Right cardiac atrium (tissue), 5 donors: ENCODE measurements at places on chromosomes 13 and 19. TPM values are rescaled to one million over a fixed set of nuclear protein-coding genes. Genes with fewer than 3 reads are reported as not detected.

- no peak for DNase-seq
Measured at GRCh38 chr19:45911291-45911690, 3.3 kb downstream of the NANOS2 start.

DNA sequence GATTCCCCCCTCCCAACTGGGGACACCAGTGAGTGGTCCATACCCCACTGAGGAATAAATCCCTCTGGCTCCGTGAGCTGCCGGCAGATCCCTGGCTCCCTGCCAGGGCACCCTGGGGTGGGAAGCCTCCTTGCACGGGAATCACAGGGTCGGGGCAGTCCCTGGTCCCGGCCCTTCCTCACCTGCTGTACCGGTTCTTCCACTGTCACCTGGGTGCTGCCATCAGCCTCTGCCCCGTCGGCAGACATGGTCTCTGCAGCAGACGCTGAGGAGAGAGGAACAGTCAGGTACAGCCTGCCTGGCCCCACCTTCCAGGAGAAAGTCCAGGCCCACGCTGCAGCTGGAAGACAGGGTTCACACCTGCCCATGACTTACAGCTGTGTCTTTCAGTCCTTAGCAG lies 6.3 kb downstream of the PLIN3 start:
- DNase-seq: no peak

DNA sequence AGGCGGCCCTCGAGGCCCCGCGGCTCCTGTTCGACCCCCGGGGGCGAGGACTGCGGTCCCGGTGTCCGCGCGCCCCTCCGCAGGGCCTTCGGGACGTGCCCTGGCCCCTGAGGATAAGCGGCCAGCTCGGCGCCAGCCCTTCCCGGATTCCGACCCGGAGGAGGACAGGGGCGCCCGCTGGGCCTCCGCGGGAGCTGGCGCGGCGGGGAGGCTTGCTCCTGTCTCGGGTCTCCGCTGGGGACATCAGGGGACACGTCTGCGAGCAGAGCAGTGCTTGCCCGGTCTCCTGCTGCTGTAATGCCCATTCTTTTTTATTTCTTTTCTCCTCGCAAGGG lies 829 bp downstream of the B3GLCT start:
- DNase-seq: peak; percentile 85

DNA sequence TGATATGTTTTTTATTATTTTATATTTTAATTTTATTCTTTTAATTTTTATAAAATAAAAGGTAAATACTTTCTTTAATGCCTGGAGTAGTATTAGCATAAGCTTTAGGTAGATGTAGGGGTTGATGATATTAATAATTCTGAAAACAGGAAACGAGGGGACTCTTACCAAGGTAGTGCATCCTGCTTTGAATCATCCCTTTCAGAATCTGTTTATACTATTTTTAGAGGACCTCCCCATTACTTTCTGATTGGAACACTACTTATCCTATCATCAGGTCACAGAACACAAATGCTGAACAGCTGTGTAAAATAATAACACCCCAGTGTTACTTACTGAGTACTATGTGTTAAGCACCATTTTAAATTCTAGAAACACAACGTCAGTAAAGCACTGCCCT lies 27.3 kb downstream of the COG6 start:
- no peak for DNase-seq

DNA sequence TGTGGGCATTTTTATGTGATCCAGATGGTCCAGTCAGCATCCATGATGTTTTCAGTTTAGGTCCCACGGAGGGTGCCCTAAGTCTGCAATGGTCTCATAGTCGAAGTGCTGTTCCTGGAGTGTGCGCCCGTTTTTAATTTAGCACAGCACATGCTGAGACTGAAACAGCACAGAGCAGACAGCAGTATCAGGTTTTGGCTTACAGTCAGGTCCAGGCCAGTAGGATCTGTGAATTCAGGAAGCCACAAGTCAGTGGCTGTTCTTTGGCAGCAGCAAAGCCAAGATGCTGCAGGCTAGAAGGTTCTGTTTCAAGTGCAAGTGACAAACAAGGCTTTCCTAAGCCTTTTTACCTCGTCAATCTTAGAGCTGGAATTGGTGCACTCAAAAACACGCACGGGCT lies 18.3 kb downstream of the FBXO27 start:
- no peak for DNase-seq

- DNase-seq: no peak
Measured at GRCh38 chr13:103044056-103044455, 22.2 kb downstream of the SLC10A2 start.

DNA sequence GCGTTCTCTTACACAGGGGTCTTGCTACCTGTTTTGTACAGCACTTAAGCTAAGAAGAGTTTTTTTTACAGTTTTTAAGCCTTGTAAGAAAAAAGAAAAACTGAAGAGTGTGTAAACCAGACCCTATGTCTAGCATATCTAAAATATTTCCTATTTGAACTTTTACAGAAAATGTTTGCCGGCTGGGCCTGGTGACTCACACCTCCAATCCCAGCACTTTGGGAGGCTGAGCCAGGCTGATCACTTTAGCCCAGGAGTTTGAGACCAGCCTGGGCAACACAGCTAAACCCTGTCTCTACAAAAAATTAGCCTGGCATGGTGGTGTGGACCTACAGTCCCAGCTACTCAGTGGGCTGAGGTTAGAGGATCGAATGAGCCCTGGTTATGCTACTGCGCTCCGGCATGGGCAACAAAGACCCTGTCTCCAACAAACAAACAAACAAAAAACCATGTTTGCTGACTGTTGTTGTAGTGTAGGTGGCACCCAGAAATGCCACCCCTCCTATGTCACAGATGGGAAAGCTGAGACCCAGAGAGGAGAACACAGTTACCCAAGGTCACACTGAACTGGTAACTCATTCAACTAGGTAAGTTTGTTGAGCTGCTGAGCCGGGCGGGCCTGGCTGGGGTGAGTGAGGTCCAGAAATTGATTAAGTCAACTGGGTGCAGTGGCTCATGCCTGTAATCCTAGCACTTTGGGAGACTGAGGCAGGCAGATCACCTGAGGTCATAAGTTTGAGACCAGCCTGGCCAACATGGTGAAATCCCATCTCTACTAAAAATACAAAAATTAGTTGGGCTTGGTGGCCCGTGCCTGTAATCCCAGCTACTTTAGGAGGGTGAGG lies 1.9 kb upstream of the VASP start:
- peak; percentile 21 for DNase-seq

GRCh38 chr13:49044836-49045235 lies 69.1 kb downstream of the FNDC3A start:
- no peak for DNase-seq

GRCh38 chr13:26037302-26037701 lies 14.5 kb downstream of the SHISA2 start:
- no peak for DNase-seq

GRCh38 chr19:2491130-2491801 lies 15.3 kb downstream of the GADD45B start:
- DNase-seq: no peak

GRCh38 chr19:58346961-58347929 lies 6.0 kb downstream of the A1BG start:
- DNase-seq: peak; percentile 85

DNA sequence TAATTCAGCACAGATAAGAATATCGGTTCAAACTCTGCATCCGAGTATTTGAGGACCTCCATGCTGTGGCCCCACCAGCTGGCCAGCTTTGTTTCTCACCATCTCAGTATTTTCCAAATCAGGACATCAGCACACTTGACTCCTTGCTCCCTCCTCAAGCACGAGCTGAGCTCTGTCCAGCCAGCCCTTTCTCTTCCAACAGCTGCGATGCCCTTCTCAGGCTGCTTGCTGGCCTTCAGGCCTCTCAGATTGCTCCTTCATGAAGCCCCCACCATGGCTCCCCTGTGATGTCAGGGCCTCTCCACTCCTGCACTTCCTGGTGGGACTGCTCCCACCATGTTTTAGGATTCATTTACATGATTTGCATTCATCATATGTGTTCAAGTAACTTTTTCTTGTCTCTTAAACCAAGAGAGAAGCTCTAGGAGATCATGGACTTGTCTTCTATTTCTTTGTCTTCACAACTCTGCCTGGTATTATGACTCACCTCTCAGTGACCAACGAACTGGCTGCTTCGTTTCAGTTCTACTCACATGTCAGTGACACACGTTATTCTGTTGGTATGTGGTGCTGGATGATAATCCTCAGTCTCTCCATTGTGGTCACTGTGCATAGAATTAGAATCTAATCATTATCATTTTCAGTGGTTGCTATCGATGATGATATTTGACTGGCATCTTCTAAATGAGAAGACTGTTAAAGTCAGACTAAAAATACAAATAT lies 471.7 kb downstream of the EFNB2 start:
- no peak for DNase-seq

Gene SKA3
- 0.23 TPM for total RNA-seq

Gene ITGBL1
- 7.4 TPM for total RNA-seq

Gene UBL3
- 23.5 TPM for total RNA-seq
